Activated T-helper 1 cell treated with anti-CD3 and anti-CD28 coated beads, Interleukin-12 subunit alpha, Interleukin-12 subunit beta, Interleukin-2, Interleukin-4 antibody, amounts not matched to agents 30 ng/mL and 10 ng/mL and 1 ng/mL, durations not matched to agents 14 hours and 24 hours and 36 hours (primary cell): ENCODE measurements at places on chromosomes 7 and 10. TPM values are rescaled to one million over a fixed set of nuclear protein-coding genes. Genes with fewer than 3 reads are reported as not detected.

NXPH1 gene
- not detected in 2 replicates for total RNA-seq

GRCh38 chr10:97831259-97831658 is 18.4 kb upstream of the GOLGA7B start:
- H3K36me3 ChIP-seq, result no peaks in the 10 kb centered on the region
- H3K4me1 ChIP-seq, result peaks cover 22% of the 10 kb centered on the region
- no peak for DNase-seq
- H3K4me3 ChIP-seq, result no peak overlapping the region
- no peak overlapping the region for H3K27ac ChIP-seq

DNA sequence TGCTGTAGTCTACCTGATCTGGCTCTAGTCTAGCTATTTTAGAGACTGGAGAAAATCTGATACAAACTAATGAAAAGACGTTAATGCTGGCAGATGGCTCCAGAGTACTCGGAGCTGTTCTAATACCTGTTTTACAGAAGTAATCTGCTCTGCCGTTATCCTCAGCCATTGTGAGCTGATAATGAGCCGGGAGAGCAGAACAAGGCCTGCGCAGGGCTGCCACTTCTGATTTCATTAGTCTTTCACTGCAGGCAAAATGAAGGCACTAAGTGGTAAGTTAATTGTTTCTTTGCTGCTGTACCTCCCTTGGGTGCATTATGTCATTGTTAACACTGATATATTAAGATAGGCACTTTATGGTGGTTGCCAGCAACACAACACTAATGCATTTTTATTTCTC is 456.4 kb upstream of the PFKP start:
- no peaks in the 10 kb centered on the region for H3K36me3 ChIP-seq
- no peak for DNase-seq
- H3K4me3 ChIP-seq, result no peak overlapping the region
- no peaks in the 10 kb centered on the region for H3K27me3 ChIP-seq
- no peak overlapping the region for H3K27ac ChIP-seq

DNA sequence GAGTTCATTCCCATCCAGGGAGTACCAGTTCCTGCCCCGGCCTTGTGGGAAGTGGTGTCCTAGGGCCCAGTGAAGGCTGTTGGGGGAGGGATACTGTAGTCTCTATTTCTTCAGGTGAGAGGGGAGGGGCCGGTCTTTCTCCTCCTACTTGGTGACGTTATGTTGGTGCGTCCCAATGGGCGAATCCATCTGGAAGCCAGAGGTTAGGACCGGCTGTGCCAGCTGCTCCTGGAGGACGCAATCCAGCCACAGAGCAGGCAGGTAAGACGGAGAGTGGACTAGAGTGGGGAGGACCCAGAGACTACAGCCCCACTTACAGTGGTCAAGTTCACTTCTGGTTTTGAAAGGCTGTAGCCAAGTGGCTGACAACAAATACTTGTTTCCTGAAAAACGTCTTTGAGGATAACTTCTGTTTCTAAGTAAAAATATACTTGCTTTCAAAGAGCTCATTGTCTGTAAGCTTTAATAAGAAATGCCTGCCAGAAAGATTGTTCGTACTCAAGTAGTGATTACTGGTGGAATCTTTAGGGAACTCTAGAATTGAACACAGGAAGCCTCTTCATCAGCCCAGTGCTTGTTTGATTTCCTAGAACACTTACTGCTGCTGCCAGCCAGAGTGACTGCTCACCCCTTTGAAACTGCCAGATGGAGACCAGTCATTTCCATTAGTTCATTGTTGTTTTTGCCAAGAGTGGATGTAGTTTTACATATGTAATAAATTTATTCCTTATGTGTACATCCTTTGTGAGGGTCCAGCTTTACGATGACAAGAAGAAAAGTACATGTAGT is 25.4 kb downstream of the RBM33 start:
- peaks cover 44% of the 10 kb centered on the region for H3K4me1 ChIP-seq
- no peaks in the 10 kb centered on the region for H3K27me3 ChIP-seq
- H3K4me3 ChIP-seq, result no peak overlapping the region
- peaks cover 21% of the 10 kb centered on the region for H3K36me3 ChIP-seq

STEAP1 gene
- 1.9 and 3.3 TPM in 2 replicates for total RNA-seq

GRCh38 chr10:89900554-89900953 is 199.2 kb downstream of the KIF20B start:
- H3K27ac ChIP-seq, result no peak overlapping the region
- no peak for DNase-seq

C10orf143 gene
- 3.3 and 3.6 TPM in 2 replicates for total RNA-seq

- H3K36me3 ChIP-seq, result peaks cover 20% of the 10 kb centered on the region
- no peak overlapping the region for H3K27ac ChIP-seq
- peaks cover 65% of the 10 kb centered on the region for H3K4me1 ChIP-seq
- no peaks in the 10 kb centered on the region for H3K27me3 ChIP-seq
- H3K4me3 ChIP-seq, result no peak overlapping the region
Measured at GRCh38 chr7:43700059-43700501, 29.2 kb downstream of the COA1 start.

CCNY gene
- 56.5 and 71.0 TPM in 2 replicates for total RNA-seq

RELN gene
- not detected in 2 replicates for total RNA-seq

GRCh38 chr10:7038416-7038815 is 372.4 kb downstream of the SFMBT2 start:
- peaks cover 11% of the 10 kb centered on the region for H3K27me3 ChIP-seq
- H3K27ac ChIP-seq, result peak overlapping the region; percentile 9
- H3K36me3 ChIP-seq, result no peaks in the 10 kb centered on the region
- DNase-seq, result no peak

GRCh38 chr7:70657989-70658632 is 473.8 kb upstream of the GALNT17 start:
- no peak overlapping the region for H3K4me3 ChIP-seq
- H3K36me3 ChIP-seq, result no peaks in the 10 kb centered on the region
- no peak for DNase-seq
- peaks cover 6% of the 10 kb centered on the region for H3K27me3 ChIP-seq
- H3K4me1 ChIP-seq, result peaks cover 16% of the 10 kb centered on the region

DNA sequence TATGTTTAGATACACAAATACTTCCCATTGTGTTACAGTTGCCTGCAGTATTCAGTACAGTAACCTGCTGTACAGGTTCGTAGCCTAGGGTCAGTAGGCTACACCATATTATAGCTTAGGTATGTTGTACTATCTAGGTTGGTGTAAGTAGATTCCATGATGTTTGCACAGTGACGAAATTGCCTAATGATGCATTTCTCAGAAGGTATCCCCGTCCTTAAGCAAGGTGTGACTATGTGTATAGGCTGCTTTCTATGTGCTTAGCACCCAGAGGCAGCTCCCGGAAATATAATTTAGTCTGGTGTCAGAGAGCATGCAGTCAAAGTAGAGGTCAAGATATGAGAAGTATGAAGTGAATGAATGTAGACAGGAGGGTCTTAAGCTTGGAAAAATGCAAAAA is 9.8 kb downstream of the MAPK8 start:
- H3K36me3 ChIP-seq, result no peaks in the 10 kb centered on the region
- no peak overlapping the region for H3K4me3 ChIP-seq
- DNase-seq, result no peak
- H3K4me1 ChIP-seq, result peaks cover 8% of the 10 kb centered on the region
- no peaks in the 10 kb centered on the region for H3K27me3 ChIP-seq
- H3K27ac ChIP-seq, result no peak overlapping the region

GRCh38 chr10:80077869-80078447 is 507 bp upstream of the TMEM254 start:
- H3K4me1 ChIP-seq, result peaks cover 29% of the 10 kb centered on the region
- no peak for DNase-seq
- peak overlapping the region; percentile 92 for H3K27ac ChIP-seq
- H3K4me3 ChIP-seq, result peak overlapping the region; percentile 98
- no peaks in the 10 kb centered on the region for H3K27me3 ChIP-seq

DNA sequence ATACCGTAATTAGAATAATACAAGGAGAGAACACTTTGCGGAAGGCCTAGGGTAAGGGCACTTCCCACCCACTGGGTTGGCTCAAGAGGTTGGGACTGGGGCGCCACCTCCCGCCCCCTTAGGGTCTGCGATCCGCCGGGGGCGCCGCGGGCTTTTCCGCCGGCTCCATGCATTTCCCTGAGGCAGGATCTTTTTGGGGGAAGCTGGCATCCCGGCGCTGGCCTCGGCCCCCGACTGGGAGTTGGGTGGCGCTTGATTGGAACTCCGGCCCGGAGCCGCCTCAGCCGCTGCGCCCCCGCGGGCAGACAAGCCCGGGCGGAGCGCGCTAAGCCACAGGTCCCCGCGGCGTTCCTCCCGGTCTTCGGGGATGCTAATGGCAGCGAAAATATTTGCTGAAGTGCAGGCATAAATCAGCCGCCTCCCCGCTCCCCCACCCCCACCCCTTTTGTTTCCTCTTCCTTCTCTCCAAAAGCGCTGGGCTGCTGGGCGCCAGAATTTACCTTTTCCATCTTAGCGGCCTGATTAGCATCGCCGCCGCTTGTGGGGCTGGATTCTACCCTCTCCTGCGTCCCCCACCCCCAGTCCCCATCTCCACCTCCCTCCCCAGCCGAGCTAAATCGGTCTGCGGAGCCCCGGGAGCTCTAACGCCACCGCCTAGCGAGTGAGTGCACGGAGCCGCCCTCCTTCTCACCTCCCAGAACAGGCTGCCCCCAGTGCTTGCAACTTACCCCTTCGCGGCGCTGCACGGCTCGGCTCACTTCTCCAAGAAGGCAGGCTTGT is 5.1 kb downstream of the UNC5B start:
- no peaks in the 10 kb centered on the region for H3K36me3 ChIP-seq
- peaks cover 57% of the 10 kb centered on the region for H3K27me3 ChIP-seq
- no peak for DNase-seq
- H3K4me3 ChIP-seq, result peak overlapping the region; percentile 41
- no peak overlapping the region for H3K27ac ChIP-seq

- H3K36me3 ChIP-seq, result no peaks in the 10 kb centered on the region
- peaks cover 4% of the 10 kb centered on the region for H3K4me1 ChIP-seq
- no peak overlapping the region for H3K4me3 ChIP-seq
- H3K27ac ChIP-seq, result no peak overlapping the region
- H3K27me3 ChIP-seq, result peaks cover 9% of the 10 kb centered on the region
Measured at GRCh38 chr7:101470668-101471487, 108.2 kb downstream of the COL26A1 start.

DNA sequence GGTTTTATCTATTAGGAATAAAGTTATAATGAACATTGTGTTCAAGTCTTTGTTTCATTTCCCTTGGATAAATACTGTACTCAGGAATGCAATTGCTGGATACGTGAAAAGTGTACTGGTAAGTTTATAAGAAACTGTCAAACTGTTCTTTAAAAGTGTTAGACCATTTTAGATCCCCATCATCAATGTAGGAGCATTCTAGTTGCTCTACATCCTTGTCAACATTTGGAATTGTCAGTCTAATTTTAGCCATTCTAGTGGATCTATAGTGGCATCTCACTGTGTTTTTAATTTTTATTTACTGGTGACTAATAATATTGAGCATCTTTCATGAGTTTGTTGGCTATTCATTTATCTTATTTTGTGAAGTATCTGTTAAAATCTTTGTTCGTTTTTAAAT is 354.0 kb upstream of the NRP1 start:
- H3K27me3 ChIP-seq, result no peaks in the 10 kb centered on the region
- no peaks in the 10 kb centered on the region for H3K4me1 ChIP-seq
- H3K36me3 ChIP-seq, result no peaks in the 10 kb centered on the region
- no peak for DNase-seq
- H3K4me3 ChIP-seq, result no peak overlapping the region
- no peak overlapping the region for H3K27ac ChIP-seq

DNA sequence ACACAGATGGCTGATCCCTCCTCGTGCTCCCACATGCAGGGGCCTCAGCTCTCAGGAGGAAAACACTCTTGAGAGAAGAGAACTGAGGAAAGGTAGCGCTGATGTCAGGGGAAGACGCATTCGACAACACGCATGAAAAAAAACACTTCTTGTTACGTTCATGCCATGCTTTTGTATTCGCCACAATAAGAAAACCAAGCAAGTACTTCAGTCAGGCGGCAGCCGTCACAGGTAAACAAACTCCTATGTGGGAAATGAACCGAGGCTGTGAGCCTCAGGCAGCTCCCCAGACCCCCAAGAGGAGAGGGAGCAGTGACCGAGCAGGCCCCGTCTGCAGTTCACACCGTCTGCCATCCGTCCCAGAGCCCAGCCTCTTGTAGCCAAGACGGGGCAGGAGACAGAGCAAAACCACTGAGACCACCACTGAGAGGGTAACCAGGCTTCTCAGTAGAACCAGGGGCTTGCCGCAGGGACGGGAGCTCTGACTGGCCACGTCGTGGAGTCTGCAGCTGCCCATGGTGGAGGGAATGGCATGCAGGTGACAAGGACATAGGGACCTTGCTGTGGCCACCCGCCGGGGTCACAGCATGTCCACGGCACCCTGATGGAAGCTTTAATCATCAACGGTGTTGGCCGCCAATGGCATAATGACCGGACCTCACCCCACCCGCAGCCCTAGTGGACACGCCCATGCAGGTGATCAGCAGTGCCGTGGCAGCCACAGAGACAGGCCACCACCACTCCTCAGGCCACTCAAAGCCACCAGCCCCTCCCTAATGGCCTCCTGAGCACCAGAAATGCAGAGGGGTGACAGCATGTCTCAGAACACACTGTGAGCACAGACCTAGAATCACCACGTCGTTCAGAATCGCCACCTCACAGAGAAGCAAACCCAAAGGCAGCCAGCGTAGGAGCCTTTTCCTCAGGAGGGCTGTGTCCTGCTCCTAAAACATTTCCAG is 304.3 kb downstream of the PTPRN2 start:
- H3K36me3 ChIP-seq, result no peaks in the 10 kb centered on the region
- DNase-seq, result no peak
- H3K27me3 ChIP-seq, result peaks cover 2% of the 10 kb centered on the region
- H3K4me3 ChIP-seq, result no peak overlapping the region

GRCh38 chr7:100584683-100585510 is 1.0 kb downstream of the LRCH4 start:
- H3K27ac ChIP-seq, result peak overlapping the region; percentile 89
- peaks cover 23% of the 10 kb centered on the region for H3K4me1 ChIP-seq
- H3K36me3 ChIP-seq, result peaks cover 4% of the 10 kb centered on the region
- peak overlapping the region; percentile 87 for H3K4me3 ChIP-seq
- no peak for DNase-seq

FAM24B gene
- total RNA-seq, result 13.1 and 18.4 TPM in 2 replicates

- H3K27ac ChIP-seq, result no peak overlapping the region
- H3K36me3 ChIP-seq, result no peaks in the 10 kb centered on the region
- peaks cover 26% of the 10 kb centered on the region for H3K27me3 ChIP-seq
- H3K4me3 ChIP-seq, result no peak overlapping the region
Measured at GRCh38 chr10:6721480-6721879, 141.4 kb upstream of the PRKCQ start.

WNT8B gene
- 0.10 and 0.24 TPM in 2 replicates for total RNA-seq

GRCh38 chr7:67983486-67983885 is 986.9 kb downstream of the TYW1 start:
- no peak for DNase-seq
- no peak overlapping the region for H3K27ac ChIP-seq
- H3K27me3 ChIP-seq, result no peaks in the 10 kb centered on the region

OR2A5 gene
- total RNA-seq, result not detected in 2 replicates

GRCh38 chr10:58817201-58817846 is 304.7 kb downstream of the BICC1 start:
- no peak overlapping the region for H3K4me3 ChIP-seq
- no peak for DNase-seq
- H3K27me3 ChIP-seq, result no peaks in the 10 kb centered on the region
- H3K27ac ChIP-seq, result no peak overlapping the region
- no peaks in the 10 kb centered on the region for H3K4me1 ChIP-seq
